ENCODE measurements at places on chromosomes 3 and 15.

DNA sequence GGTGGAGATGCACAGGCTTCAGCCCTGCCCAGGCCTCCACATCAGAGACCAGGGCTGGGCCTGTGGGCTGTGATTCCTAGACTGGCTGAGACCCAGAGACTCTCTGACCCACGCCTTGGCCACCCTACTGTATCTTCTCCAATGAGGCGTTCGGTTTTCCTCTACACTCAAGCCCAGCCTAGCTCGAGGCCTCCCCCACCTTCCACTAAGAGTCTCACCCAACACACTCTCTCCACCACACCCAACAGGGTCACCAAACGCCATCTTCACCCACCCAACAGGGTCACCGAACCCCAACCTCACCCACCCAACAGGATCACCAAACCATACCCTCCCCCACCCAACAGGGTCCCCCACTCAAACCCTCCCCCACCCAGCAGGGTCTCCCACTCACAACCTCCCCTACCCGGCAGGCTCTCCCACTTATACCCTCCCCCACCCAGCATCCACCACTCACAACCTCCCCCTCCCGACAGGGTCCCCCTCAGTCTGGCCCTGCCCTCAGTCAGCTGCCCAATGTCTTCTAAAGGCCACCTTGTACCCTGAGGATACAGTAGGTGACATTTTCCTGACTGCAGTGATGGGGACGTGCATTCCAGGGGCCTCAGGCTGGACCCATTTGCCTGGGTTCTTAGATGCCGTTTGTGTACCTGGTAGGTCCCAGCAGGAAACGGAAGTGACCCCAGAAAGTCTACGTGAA is 20.4 kb downstream of the CFAP100 start:
- DNase-seq = no peak

DNA sequence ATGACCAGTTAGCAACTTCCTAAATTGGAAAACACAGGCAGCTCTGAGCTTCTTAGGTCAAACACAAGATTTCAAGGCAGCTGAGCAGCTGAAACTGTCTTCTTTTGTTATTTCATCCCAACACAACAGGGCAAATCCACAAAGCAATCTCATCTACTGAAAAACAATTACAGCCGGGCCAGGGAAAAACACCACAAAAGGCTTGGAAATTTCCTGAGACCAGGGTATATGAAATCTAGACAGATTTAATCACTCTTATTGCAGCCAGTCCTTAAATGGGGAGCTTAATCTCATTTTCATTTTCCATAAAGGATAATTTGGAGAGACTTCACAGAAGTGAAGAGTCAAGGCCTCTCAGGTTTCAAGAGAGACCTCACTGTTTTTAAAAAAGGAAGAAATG is 181.8 kb downstream of the SSR3 start:
- DNase-seq = no peak

GRCh38 chr3:50320853-50321335 is 1.7 kb downstream of the HYAL2 start:
- peak; percentile 79 for DNase-seq

DNA sequence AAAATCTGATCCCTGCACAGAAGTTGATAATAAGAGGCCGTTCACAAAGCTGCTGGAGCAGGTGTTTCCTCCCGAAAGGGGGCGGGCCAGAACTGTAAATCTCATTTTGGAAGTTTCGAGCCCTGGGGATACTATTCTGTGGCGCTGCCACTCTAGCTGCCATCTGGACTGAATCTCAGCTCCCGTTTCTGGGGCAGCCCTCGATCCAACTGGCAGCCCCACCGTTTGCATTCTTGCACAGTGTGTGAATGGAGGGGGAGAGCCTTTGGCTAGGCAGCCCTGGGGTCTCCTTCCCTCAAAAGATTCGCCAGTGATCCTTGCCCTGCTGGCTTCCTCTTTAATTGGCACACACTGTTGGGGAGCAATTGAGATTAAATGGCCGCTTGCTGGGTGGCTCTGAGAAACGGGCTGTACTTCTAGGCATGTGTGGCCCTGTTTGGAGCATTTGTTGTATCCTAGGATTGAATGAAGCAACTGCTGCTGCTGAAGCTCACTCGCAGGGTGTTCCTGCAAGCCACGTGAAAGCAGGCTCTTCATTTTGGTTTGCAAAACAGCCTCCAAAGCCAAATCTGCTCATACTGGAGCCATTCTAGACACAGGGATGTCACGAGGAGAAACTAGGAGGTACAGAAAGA is 57.2 kb upstream of the TOPAZ1 start:
- no peak for DNase-seq

- DNase-seq = no peak
These were observed 24.9 kb downstream of the KNL1 start for GRCh38 chr15:40618906-40619305.

GRCh38 chr3:126014252-126014651 is 45.3 kb downstream of the ROPN1B start:
- no peak for DNase-seq

- no peak for DNase-seq
These were observed 224.8 kb upstream of the NANOGP8 start for GRCh38 chr15:35309886-35310285.

DNA sequence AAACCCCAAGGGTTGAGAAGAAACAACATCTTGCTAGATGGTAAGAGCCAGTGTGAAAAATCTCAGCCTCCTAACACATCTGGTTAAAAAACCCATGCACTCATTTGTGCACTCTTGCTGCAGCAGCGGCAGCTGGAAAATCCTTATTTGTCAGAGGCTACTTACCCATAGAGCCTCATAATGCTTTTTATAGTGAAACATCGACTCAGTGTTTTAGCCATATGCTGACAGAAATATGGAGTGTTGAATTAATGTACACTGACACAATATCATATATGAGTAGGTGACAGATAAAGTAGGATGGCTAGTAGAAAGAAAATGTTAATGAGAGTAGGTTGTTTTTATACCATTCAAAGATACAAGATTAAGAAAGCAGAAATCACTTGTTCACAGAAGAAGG is 13.0 kb downstream of the SLC9A9 start:
- DNase-seq = no peak

GRCh38 chr15:66819084-66819483 is 117.0 kb downstream of the SMAD6 start:
- no peak for DNase-seq

DNA sequence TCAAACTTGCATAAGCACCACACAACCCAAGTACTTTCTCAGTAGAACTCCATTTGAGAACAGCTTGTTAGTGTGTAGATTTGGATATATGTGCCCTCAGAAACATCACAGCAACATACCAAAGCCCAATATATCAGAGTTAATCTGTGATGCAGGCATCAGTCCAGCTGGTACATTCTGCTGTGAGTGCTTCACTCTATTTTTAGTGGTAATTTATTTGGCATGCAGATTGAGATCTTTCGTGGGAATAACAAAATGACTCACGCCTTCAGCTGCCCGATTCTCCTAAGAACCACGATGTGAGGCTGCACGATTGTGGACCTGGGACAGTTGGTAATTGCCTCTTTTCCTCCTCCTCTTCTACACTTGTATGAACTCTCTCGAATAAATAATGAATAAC is 730.7 kb downstream of the SQOR start:
- DNase-seq = no peak

GRCh38 chr3:31891876-31892455 is 89.1 kb downstream of the OSBPL10 start:
- DNase-seq = no peak

- no peak for DNase-seq
These were observed 46.1 kb downstream of the SRGAP3 start for GRCh38 chr3:9203317-9203716.

DNA sequence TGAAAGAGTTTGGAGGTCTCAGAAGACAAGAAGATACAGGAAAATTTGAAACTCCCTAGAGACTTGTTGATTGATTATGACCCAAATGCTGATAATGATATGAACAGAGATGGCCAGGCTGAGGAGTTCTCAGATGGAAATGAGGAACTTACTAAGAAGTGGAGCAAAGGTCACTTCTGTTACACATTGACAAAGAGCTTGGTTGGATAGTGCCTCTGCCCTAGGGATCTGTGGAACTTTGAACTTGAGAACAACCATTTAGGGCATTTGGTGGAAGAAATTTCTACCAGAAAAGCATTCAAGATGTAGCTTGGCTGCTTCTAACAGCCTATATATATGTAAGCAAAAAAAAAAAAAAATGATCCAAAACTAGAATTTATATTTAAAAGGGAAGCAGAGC is 48.9 kb upstream of the NAALADL2 start:
- no peak for DNase-seq

DNA sequence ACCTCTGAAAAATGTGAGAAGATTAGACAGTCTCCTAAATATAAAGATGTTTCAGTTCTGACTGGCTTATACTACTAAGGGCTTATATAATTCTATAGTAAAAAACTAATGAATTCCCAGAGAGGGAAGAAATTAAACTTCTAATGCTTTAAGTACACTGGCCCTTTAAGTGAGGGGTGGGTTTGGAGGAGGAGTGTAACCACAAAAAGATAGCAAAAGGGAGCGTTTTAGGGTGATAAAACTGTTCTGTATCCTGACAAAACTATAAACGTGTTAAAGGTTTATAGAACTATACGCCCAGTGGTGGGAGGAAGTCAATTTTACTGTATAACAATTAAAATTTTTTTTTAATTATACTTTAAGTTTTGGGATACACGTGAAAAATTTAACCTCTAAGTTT is 45.8 kb downstream of the CEP152 start:
- DNase-seq = no peak

DNA sequence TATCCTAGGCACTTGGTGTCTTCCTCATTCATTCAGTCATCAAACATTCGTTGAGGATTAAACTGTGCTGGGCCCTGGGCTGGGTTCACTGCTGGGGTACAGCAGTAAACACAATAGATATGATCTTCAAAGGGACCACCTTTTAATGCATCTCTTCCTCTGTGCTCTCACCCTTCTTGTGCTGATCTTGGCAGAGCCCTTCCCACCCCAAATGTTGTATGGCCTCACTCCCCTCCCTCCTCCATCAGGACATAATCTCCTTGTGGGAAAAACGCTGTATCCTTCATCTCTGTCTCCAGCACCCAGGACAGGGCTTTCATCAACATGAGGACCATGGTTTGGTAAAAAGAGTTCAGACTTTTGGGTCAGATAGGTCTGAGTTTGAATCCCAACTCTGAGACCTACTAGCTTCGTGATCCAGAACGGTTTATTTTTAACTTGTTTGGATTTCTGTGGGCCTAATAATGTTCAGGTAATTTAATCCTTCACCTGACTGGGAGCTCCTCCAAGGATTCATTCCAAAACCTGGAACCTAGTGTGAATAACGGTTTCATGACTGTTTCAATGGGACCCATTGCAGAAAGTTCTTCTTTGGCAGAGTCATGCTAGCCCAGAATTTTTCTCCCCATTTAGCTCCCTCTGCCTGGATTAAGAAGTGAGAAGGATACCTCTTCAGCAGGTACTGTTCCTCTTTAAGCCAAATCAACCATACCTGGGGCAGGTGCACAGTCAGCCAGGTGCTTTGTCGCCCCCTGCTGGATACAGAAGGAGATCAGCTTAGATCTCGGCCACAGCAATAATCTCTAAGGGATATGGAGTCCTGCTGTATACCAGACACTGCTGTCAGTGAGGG is 5.2 kb upstream of the WNT7A start:
- DNase-seq = peak; percentile 59

Measured in WERI-Rb-1 (cell line).